Activated T-helper 17 cell treated with anti-CD3 and anti-CD28 coated beads, Interleukin-2, amount 50 U/mL, for 72 hours (primary cell): ENCODE measurements at places on chromosomes 5 and 9. TPM values are rescaled to one million over a fixed set of nuclear protein-coding genes. Genes with fewer than 3 reads are reported as not detected.

PCA3 gene
- total RNA-seq: not detected

PRLR gene
- total RNA-seq: not detected

RORB gene
- total RNA-seq: not detected

HMMR gene
- total RNA-seq: 68.0 TPM

LIX1 gene
- not detected for total RNA-seq

SLC36A2 gene
- not detected for total RNA-seq

DOLPP1 gene
- total RNA-seq: 20.8 TPM

RAD23B gene
- 113 TPM for total RNA-seq

RGS7BP gene
- total RNA-seq: not detected

CDKN2B gene
- total RNA-seq: 0.19 TPM

LRRC70 gene
- total RNA-seq: 2.5 TPM

PCDHB8 gene
- total RNA-seq: not detected

ARID3C gene
- total RNA-seq: 0.17 TPM

DCTN4 gene
- total RNA-seq: 37.3 TPM

BAAT gene
- total RNA-seq: 0.08 TPM

FGF1 gene
- not detected for total RNA-seq
